NCI-H2081 treated with DMSO at 0.1 percent for 48 hours (cell line): ENCODE measurements at places on chromosomes 6 and 20.
A peak's percentile ranks its signal among the peaks of the same experiment; 100 is the strongest.

GRCh38 chr6:52352239-52353018 is 9.5 kb upstream of the PAQR8 start:
- DNase-seq = no peak

GRCh38 chr20:62596921-62597320 is 45.4 kb upstream of the SLCO4A1 start:
- no peak for DNase-seq

GRCh38 chr6:164612751-164613150 is 696.7 kb downstream of the C6orf118 start:
- no peak for DNase-seq

DNA sequence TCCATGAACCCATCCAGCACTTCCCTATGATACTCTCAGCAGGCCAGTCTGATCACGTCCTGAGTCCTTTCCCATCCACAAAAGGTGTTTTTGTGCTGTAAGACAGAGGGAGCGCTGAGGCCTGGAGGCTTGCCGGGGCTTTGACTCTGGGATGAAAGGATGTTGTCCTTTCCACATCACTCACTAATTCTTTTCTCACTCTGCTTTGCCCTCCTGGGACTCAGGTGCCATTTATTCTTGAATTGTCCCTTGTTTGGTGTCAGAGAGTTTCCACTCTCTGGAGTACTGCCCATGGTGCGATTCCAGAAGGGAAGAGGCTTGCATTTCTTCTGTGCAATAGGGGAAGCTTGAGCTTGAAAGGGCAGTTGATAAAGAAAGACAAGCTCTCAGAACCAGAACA is 15.3 kb upstream of the TUBB2B start:
- DNase-seq = no peak

- no peak for DNase-seq
These were observed 62.8 kb downstream of the FILIP1 start for GRCh38 chr6:75430631-75431325.

- DNase-seq = no peak
These were observed 109.2 kb downstream of the CDYL start for GRCh38 chr6:4885341-4885933.

DNA sequence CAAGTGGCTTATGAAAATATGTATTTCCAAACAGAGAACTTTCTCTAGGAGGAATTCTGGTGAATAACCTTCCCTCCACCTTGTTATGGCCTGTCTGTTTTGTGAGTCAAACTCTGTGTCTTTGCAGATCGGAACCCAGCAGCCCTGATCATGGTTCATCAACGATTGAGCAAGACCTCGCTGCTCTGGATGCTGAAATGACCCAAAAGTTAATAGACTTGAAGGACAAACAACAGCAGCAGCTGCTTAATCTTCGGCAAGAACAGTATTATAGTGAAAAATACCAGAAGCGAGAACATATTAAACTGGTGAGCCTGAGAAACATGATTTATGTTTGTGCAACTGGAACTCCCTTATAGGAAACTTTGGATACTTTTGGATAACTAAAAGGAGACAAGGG is 294.5 kb upstream of the PLCB4 start:
- no peak for DNase-seq

DNA sequence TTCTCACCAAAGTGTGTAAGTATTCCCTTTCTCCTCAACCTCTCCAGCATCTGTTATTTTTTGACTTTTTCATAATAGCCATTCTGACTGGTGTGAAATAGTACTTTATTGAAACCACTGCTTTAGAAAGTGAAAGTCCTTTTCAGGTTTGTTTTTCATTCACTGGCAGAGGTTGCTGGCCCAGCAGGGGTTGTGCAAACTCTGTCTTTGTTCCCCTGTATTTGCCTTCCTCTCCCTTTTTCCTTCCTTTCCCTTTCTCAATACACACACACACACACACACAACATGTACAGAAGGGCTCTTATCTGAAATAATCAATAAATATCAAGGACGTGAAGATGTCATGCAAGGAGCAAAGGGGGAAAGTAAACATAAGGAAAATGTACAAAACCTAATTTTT is 99.8 kb downstream of the LY86 start:
- peak; percentile 20 for DNase-seq

GRCh38 chr6:33950472-33950881 is 146.7 kb upstream of the MLN start:
- DNase-seq = peak; percentile 78

- no peak for DNase-seq
These were observed 77.1 kb downstream of the STMND1 start for GRCh38 chr6:17178754-17179529.

DNA sequence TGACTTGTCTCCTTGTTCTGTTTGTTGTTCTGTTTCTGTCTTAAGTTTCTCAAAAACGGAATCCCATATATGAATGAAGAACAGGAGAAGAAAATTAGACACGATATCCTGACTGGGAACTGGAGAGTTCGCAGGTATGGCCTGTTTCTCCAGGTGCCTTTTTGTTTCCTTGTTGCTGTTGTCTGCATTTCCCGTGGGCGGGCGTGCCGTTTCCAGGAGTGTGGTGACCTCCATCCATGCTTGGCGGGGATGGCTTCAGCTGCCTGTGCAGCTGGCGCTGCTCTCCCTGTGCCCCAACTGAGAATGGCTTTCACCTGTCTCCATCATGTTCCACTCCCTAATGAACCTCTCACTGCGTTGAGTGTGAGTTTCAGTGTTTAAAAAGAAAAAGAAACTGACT is 4.4 kb downstream of the PNLDC1 start:
- DNase-seq = no peak

GRCh38 chr6:115817161-115817560 is 243.5 kb downstream of the FRK start:
- no peak for DNase-seq
